OCI-LY7 (cell line): ENCODE measurements at places on chromosomes 11 and 22. TPM values are rescaled to one million over a fixed set of nuclear protein-coding genes. Genes with fewer than 3 reads are reported as not detected.
A peak's percentile ranks its signal among the peaks of the same experiment; 100 is the strongest.

FOLR3 gene
- total RNA-seq = not detected in 2 replicates

TTC28 gene
- 0.24 and 0.55 TPM in 2 replicates for total RNA-seq

FAM181B gene
- total RNA-seq = not detected in 2 replicates

GNG3 gene
- total RNA-seq = not detected in 2 replicates

ZP1 gene
- total RNA-seq = not detected in 2 replicates

KCNK4 gene
- 0.80 and 0.92 TPM in 2 replicates for total RNA-seq

GRCh38 chr22:40044870-40045834 is 50.4 kb downstream of the FAM83F start:
- DNase-seq = peak; percentile 89

GRCh38 chr11:1953489-1954266 is 6.5 kb downstream of the MRPL23 start:
- no peak for DNase-seq

- peak; percentile 71 for DNase-seq
These were observed 5.0 kb downstream of the DGKZ start for GRCh38 chr11:46352063-46352841.

DNA sequence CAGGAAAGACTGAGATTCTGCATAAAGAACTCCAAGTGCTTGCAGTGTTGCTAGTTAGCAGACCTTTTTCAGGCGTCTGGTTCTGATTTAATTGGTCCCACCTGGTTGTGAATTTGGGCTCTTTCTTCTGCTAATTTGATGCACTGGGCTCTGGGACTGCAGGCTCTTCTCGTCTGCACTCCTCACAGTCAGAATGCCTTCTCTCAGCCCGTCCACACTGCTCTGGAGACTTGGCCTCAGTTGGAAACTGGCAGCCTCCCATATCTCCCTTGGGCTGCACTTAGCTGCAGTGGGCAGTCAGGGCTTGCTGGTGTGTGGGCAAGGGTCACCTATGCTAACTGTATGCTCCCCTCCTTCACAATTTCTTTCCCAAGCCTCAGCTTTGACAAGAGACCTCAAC is 1.5 kb downstream of the TRIM6 start:
- no peak for DNase-seq

- DNase-seq = no peak
These were observed 109.3 kb upstream of the SERPIND1 start for GRCh38 chr22:20664594-20664959.

- peak; percentile 23 for DNase-seq
These were observed 328.1 kb upstream of the MPPED2 start for GRCh38 chr11:30914143-30914762.

GRCh38 chr11:79506124-79506523 is 65.3 kb upstream of the TENM4 start:
- no peak for DNase-seq

DNA sequence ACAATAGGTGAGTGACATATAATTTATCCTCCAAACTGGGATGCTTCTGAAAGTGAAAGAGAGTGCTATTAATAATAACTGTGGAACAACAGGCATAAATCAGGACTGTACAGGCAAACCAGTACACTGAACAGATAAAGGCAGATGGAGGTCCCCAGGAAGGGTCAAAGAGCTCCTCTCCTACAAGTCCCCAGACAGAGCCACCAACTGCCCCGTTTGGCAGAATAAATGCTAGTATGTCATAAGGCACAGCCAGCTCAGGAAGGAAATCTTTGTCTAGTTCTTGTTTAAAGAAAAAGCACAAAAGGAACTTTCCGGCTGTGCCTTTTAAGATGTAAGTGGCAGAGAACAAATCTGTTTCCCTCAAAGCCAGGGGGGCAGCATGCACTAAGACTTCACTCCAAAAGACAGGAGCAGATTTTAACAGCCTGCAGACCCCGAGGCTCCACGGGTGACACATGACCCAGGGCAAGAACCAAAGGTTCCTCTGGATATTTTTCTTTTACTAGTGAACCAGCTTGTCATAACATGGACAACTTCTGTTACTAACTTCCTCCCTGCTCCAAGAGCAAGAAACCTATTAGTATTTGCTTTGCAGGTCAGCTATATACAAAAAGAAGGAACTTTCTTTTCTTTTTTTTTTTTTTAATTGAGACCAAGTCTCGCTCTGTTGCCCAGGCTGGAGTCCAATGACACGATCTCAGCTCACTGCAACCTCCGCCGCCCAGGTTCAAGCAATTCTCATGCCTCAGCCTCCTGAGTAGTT is 50.2 kb downstream of the MYH9 start:
- no peak for DNase-seq

GRCh38 chr11:64419818-64420485 is 61.0 kb downstream of the RPS6KA4 start:
- DNase-seq = no peak

DNA sequence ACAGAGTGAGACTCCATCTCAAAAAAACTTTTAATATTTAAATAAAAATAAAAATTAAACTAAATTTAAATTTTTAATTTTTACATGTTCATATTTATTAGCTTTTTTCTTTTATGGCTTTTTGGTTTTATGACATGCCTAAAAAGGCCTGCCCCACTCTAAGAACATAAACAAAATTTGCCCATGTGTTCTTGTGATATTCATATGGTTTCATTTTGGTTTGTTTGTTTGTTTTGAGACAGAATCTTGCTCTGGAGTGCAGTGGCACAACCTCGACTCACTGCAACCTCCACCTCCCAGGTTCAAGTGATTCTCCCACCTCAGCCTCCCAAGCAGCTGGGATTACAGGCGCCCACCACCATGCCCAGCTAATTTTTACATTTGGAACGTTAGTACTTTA is 27.7 kb downstream of the SUSD2 start:
- DNase-seq = no peak

DNA sequence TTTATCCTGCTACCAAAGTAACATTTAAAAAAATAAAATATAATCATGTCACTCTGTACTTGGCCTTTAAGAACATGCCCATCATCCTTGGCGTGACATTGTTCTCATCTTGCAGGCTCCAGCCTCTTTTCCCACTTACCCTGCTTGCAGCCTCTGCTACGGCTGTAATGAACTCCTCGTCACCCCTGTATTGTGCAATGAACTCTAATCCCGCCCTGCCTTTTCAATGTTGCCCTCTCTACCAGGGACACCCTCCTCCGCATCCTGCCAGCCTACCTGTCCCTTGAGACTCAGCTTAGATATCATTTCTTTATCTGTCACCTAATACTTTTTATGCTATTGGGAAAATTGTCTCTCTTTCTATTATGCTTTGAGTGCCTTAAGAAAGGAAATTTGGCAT is 12.6 kb upstream of the MMP20 start:
- DNase-seq = no peak

DNA sequence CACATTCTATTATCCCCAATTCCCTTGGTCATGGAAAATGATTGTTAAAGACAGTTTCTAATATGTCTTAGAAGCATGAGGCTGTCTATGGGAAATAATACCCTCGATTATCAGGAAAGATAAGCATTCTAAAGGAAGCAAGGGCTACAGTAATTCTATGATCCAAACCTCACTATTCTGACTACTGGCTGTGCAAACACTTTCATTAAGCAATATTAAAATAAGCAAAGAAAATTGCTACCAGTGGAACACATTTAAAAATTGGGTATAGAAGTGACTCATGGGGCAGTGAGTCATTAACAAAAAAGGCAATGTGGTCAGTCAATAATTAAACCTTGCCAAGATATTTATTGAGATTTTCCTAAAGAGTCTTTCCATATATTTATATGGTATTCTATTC is 1415.2 kb upstream of the TENM4 start:
- no peak for DNase-seq
